Stimulated activated CD4-positive, alpha-beta T cell treated with anti-CD3 and anti-CD28 coated beads, Interleukin-1b, Interleukin-23, amount 100 ng/mL, for 48 hours (primary cell): ENCODE measurements at places on chromosomes 5 and 9.

DNA sequence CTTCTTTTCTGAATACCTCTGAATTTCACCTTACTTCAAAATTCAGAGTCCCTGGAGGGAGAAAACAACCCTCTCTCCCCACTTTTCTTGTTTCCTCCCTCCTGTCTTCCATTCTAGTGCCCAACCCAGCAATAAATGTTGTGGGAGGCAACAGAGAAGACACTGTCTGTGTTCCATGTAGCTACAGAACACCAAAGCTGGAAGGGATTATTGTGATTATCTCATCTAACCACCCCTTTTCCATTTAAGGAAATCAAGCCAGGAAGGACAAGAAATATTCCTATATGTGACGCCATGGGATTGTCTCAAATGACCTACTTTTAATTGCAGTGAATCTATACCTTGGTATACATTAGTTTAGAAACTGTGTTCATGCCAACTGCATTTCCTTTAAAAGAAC, 476.6 kb upstream of the TNC start:
- DNase-seq = no peak

GRCh38 chr9:99050924-99051323, 54.0 kb upstream of the TGFBR1 start:
- DNase-seq = no peak

DNA sequence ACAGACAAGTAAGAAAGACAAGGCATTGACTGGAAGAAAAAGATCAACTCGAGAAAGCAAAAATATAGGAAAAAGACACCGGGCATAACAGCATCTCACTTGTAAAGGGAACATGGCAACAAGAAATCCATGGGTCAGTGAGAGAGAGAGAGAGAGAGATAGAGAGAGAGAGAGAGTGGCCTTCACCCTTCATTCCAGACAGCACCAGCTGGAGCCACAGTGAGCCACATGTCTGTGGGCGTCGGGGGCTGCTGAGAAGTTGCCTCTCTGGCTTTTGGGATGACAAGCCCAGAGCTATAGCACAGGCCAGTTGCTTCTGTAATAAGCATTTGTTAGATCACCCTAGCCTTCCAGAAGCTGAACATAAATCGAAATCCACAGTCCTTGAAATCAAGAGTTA, 20.3 kb upstream of the ENC1 start:
- DNase-seq = no peak

GRCh38 chr9:120032639-120033038, 547.3 kb downstream of the CDK5RAP2 start:
- DNase-seq = no peak

GRCh38 chr9:83304686-83305085, 233.5 kb downstream of the FRMD3 start:
- DNase-seq = no peak

GRCh38 chr9:136131629-136132511, 13.2 kb upstream of the TMEM250 start:
- DNase-seq = no peak

DNA sequence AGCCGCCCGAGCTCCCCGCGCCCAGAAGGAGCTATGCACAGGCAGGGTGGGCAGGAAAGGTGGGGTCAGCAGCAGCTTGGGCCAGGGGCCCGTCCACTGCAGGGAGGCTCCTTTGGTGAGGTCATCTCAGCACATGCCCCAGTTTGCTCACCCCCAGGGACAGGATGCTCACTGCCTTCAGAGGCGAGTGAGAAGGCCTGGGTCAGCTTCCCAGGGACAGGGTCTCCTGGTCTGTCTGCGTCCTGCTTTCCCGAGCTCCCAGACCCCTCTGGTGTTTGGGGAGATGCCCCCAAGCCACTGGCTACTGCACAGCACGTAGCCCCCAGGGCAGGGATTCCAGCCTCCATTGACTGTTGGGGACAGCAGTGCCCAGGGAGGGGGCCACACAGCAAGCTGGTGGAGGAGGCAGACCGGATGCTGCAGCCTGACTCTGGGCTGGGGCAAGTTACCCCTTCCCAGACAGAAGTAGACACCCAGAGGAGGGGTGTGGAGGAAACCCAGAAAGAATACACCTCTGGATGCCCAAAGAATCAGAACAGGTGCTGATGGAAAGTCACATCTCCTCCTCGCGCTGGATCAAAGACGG, 581 bp upstream of the SARDH start:
- no peak for DNase-seq

DNA sequence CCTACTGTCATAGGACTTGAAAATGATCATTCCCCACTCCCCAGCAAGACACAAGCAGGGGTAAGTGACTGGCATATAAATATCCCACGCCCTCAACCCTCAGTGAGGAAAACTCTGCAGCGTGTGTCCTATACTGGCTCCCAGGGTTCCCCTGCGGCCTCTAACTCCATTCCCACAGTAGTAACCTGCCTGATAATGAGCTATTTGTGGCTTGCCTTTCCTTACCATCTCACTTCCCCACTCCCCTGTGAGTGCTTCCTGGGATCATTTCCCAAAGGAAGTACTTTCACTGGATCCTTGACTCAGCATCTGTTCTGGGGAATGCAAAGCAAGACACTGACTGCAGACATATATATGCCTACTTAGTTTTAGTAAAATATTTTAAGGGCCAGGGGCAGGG, 14.3 kb downstream of the CDC14B start:
- no peak for DNase-seq

GRCh38 chr9:8924562-8924961, 1125.0 kb upstream of the DMAC1 start:
- no peak for DNase-seq

DNA sequence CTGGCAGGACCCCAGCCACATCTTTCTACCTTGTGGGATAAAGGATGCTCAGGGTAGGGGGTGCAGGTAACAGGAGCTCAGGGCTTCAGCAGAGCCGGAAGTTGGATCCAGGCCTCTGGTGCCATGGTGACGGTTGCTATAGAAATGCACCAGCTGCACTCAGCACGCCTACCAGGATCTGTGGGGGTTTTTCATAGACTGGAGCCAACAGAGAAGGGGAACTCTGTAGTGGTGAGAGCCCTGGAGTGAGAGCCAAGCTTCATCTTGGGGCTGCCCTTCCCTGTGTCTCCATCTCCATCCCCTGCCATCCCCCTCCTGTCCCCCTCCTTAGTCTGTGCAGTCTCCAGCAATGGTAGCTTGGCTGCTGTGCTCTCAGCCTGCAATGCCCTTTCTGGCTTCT, 27.5 kb upstream of the BOD1 start:
- DNase-seq = no peak

GRCh38 chr9:82410866-82411265, 422.3 kb downstream of the SPATA31D1 start:
- no peak for DNase-seq

DNA sequence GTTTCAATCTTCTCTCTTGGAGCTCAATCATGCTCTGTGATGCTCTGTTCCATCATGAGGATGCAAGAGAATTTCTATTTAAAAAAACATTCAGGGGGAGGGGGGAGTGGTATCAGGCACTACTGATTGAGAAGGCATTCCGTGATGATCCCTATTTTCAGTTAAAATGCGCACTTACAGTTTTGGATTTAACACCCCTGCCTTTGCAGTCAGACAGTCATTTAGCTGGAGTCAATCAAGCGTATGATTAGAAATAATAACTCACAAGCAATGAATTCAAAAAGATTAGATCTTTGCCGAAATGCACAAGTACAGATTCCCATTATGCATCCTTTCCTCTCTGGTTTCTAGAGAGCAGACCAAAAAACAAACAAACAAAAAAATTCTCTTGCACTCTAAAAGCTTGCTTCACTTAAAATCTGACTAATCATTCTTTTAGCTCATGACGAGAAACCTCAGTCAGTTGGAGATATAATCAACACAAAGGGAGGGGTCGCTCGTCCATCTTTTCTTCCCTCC, 55.4 kb downstream of the EFNA5 start:
- DNase-seq = no peak

GRCh38 chr9:124517600-124517999, 10.4 kb upstream of the NR5A1 start:
- DNase-seq = no peak

DNA sequence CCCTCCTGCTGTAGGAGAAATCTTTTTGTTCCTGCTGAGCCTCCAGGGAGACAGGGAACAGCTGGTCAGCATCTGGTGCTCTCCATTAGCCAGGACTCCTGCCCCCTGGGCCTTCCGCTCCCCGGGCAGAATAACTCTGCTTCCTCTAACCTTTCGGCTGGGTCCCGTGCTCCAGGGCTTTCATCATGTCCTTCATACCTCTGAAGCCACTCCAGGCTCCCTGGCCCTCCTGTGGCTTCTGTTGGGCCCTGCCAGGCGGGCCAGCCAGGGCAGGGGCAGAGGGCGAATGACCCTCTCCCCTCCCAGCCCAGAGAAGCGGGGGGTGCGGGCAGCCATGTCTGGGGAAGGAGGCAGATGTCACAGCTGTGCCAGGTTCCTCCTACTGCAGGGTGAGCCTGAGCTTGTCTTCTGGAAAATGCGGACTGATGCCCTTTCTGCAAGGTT, 81.7 kb upstream of the LMX1B start:
- no peak for DNase-seq

- no peak for DNase-seq
These were observed 28.0 kb upstream of the DAP start for GRCh38 chr5:10789021-10789420.

DNA sequence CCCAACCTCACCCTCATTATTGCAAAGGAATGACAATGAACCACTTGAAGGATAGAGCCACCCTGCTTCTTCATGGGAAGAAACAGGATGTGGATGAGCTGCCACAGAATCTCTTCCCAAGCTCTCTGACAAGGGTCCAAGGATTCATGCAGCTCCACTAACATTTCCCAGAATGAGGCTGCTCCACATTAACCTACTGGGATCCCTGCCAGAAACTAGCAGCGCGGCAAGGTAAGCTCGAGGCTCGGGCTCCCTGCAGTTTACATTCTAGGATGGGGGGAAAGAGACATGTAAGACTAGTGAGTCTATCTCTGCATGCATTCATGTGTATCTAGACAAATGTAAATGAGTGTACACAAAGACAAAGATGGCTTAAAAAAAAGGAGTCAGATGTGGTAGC, 12.1 kb downstream of the DCAF12 start:
- no peak for DNase-seq

- no peak for DNase-seq
These were observed 79.8 kb upstream of the PAPPA start for GRCh38 chr9:116073826-116074225.

DNA sequence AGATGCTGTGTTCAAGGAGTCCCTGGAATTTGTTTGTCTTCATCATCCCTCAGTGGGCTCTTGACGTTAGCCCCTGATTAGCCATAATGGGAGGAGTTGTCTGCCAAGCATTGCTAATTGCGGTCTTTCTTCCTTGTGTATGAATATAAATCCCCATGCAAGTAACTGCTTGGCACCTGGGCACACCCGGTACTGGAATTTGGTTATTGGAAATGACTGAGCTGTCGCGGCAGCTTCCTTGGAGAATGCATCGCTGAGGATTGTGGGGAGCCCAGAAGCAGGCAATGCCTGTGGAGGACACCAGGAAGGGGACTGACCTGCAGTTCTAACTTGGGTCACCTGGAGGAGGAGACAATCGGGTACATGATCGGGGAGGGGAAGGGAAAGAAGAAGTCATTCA, 53.3 kb upstream of the CTSL start:
- no peak for DNase-seq

DNA sequence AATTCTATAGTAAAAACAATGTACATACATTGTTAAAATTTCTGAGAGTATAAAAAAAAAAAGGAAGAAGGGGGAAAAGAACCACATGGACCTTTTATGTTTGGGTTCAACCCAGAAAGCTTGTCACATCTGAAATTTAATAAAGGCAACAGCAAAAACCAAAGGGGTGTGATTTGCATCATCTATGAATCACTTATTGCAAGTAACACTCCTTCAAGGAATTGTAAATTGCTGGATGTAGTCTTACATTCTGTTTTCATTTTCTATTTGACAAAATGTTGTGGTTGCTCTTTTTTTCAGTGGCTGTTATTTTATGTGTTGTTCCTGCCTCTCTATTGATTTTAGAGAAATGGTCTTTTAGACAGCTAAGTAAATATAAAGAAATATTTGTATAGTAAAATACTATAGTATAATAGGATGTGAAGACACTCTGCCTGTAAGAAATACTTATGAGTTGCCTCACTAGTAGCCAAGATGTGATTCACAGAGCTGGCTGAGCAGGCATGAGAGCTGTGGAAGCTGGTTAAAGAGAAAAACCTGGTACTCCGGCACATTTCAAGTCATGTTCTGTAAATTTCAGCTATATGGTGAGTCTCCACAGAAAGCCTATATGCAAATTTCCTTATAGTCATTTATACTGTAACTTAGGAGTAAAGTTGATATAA, 131.1 kb upstream of the CNTLN start:
- DNase-seq = no peak

GRCh38 chr9:135992486-135993408, 31.6 kb upstream of the UBAC1 start:
- peak; percentile 32 for DNase-seq

DNA sequence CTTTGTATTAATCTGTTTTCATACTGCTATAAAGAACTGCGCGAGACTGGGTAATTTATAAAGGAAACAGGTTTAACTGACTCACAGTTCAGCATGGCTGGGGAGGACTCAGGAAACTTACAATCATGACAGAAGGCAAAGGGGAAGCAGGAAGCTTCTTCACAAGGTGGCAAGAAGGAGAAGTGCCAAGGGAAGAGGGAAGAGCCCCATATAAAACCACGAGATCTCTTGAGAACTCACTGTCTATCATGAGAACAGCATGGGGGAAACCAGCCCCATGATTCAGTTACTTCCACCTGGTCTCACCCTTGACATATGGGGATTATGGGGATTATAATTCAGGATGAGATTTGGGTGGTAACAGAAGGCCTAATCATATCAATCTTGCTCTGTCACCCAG, 60.9 kb upstream of the CHD1 start:
- DNase-seq = no peak

DNA sequence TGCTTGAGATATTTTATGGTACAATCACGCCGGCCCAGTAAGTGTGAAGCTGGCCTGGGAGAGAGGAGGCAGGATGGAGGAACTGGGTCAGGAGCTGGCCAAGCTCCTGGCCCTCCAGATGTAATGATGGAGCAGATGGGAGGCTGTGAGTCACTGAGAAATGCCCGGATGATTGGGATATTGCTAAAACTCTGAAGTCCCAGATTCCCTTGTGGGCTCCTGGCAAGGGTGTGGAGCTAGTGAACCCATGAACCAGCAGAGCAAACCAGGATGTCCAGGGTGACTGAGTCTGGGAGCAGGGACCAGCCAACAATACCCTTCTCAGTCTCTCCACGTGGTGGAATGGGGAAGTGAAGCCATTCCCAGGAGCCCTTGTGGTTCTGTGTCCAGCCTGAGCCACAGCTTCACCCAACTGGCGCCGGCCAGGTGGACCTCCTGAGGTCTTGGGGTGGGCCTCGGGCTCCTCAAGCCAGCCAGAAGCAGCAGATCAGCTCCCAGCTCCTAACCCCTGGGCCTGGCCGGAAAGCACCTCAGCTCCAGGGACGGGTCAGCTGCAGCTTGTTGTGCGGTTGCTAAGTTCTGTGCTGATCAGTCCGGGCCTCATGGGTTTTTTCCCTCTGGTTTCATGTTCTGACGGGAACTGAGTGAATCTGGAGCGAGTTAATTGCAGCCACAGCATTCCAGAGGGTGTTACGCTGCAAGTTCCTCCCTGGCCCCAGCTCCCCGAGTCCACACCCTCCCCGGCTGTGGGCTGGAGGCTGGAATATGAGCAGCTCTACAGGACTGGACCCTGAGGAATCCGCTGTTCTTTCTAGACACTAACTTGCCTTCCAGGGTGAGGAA, 37.6 kb downstream of the DUSP1 start:
- no peak for DNase-seq

- DNase-seq = no peak
These were observed 32.4 kb downstream of the INSL4 start for GRCh38 chr9:5263351-5264218.

GRCh38 chr9:93893899-93894690, 61.1 kb downstream of the BARX1 start:
- DNase-seq = no peak
